ENCODE measurements at places on chromosomes 11 and 22.

GRCh38 chr11:101618709-101619108 is 34.9 kb upstream of the TRPC6 start:
- DNase-seq, result no peak

DNA sequence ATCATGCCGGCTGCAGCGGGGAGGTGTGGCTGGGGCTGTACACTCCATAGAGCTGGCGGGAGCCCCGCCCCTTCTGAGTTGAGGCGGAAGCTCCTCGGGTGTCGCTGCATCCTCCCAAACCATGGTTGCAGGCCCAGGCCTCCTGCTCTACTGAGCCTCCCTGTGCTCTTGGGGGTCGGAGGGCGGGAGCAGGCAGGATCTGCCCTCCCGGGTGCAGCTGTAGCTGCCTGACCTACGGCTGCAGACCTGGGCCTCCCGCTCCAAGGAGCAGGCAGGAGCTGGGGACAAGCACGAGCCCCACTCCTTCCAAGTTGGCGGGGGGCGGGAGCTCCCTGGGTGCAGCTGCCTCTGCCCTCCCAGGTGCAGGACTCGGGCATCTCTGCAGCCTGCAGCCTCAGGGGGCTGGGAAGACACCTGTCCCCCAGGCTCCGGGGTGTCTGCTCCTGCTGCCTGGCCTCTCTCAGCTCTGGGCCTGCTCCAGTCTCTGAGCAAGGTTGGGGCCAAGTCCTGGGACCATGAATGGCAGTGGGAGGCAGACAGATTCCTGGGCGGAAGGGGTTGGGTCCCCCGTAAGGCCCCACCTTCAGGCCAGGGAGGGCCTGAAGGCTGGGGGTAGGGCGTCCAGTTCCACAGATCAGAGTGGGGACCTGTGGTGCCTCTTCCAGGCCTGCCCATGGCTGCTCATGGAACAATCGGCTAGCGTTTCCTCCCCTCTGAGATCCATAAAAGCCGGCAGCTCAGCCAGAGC is 46.4 kb upstream of the SC5D start:
- no peak for DNase-seq

- DNase-seq, result no peak
Measured at GRCh38 chr11:18253233-18253632, 4.8 kb upstream of the SAA2 start.

DNA sequence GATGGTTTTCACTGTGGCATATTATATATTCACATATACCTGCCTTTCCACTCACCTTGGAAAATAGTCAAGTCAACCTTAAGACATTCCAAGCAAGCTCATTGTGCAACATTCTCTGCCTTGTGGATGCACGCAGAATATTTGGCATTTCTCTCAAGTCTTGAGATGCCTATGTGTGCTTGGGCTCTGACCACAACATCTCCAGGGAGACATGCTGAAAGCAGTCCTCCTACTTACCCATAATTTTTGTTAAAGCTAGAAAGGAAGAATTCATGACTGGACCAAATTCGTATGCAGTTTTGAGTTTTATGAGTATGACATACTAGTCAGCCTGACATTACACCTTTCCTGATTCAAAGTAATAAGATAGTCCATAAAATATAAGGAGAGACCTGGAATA is 684.0 kb downstream of the OPCML start:
- DNase-seq, result no peak

DNA sequence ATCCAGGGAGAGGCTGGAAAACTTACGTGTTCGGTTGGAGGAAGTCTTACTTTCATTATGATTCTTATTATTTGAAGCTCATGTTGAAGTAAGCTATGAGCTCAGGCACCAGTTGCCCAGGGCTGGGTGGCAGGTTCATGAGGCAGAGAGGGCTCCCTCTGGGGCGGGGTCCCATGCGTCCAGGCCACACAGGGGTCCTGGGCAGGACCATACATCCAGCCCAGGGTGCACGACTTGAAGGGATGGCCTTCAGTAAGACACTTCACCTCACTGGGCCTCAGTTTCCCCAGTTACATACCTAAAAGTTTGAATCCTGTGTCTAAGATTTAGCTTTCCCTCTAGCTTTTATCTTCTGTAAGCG is 107.3 kb upstream of the B3GAT1 start:
- no peak for DNase-seq

GRCh38 chr11:74138572-74138971 is 32.2 kb downstream of the C2CD3 start:
- DNase-seq, result peak; percentile 26

DNA sequence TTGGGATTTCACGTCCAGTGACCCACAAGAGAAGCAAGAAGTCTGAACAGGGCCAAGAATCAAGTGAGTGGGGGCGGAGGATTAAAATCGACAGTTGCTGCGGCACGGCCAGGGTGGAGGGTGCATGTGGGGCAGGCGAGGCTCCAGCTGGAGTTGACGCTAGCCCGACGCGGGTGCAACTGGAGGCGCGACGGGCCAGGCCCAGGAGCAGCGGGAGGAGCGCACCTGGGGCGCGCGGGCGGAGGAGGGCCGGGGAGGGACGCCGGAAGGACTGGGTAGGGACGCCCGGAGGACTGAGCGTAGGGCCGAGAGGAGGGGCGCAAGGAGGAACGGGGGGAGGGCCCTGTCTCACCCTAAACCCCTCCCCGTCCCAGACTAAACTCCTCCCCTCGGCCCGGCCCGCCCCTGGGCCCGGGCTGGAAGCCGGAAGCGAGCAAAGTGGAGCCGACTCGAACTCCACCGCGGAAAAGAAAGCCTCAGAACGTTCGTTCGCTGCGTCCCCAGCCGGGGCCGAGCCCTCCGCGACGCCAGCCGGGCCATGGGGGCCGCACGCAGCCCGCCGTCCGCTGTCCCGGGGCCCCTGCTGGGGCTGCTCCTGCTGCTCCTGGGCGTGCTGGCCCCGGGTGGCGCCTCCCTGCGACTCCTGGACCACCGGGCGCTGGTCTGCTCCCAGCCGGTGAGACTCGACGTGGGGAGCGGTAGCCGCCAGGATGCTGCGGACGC is at the start of gene IL17RA:
IL17RA (plus strand) TSS at position 447 of the 723 bp plus-strand sequence; CDS start at position 539, 92 bp downstream.
- DNase-seq, result peak; percentile 81

GRCh38 chr22:17120711-17121232 is 388 bp downstream of the TMEM121B start:
- DNase-seq, result no peak

- no peak for DNase-seq
Measured at GRCh38 chr11:115515647-115516395, 11.6 kb upstream of the CADM1 start.

DNA sequence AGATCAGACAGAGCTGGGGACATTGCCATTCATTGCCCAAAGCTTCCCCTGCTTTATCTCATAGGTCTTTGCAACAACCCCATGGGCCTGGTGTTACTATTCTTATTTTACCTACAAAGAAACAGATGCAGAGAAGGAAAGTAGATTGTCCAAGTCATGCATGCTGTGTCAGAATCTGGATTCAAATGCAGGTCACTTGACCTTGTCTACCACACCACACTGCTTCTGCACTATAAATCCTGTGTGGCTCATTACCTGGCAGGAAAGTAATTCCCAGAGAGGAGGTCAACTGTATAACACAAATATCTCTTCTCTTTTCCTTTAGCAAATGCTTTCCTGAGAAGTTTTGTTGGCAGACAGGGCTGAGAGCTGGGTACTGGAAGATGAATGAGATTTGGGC is 18.5 kb downstream of the PLEKHB1 start:
- no peak for DNase-seq

GRCh38 chr11:70862093-70862492 is 390.3 kb downstream of the SHANK2 start:
- DNase-seq, result no peak

DNA sequence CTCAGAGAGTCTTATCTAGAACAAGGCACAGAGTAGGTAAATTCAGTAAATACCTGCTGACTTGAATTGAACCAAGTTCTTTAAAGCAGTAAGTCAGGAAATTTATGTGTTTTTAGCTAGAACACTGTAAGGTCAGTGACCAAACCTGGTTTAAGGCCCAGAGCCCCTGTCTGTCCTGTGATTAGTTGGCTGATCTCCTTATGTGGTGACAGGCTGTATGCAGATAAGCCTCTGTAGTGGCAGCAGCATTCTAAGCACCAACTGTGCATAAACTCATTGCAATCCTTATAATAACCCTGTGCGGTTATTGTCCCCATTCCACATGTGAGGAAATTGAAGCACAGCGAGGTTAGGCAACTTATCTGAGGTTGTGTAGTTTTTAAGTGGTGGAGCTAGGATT is 40.5 kb downstream of the FBXO7 start:
- no peak for DNase-seq

- no peak for DNase-seq
Measured at GRCh38 chr11:20483931-20484330, 96.4 kb downstream of the PRMT3 start.

DNA sequence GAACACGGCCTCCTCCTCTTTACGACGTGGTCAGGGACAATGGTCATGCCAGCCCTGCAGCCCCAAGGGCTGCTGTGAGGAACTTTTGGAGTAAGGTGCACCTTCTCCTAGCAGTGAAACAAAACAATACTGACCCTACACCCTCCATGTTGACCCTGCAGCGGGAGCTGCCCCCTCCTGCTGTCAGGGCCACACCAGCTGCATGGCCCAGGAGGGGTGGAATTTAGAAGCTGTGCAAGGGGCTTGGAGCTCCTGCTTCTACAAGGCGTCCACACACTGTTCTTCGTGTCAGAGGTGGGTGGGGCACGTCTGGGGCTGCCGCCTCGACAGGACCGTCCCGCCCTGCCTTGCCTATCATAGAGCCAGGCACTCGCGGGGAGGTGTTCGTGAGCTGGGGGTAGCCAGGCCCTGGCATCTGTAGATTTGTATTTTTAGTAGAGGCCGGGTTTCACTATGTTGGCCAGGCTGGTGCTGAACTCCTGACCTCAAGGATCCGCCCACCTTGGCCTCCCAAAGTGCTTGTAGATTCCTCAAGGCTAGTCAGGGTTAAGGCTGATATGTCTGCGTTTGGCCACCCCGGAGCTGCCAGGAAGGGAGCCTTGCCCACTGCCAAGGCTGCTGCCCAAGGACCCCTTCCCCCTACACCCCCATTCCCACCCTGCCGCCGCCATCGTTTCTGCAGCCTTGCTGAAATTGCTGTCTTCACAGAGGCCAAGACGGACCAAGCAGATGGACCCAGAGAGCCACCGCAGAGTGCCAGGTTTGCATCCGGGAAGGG is 15.9 kb downstream of the INCENP start:
- no peak for DNase-seq

DNA sequence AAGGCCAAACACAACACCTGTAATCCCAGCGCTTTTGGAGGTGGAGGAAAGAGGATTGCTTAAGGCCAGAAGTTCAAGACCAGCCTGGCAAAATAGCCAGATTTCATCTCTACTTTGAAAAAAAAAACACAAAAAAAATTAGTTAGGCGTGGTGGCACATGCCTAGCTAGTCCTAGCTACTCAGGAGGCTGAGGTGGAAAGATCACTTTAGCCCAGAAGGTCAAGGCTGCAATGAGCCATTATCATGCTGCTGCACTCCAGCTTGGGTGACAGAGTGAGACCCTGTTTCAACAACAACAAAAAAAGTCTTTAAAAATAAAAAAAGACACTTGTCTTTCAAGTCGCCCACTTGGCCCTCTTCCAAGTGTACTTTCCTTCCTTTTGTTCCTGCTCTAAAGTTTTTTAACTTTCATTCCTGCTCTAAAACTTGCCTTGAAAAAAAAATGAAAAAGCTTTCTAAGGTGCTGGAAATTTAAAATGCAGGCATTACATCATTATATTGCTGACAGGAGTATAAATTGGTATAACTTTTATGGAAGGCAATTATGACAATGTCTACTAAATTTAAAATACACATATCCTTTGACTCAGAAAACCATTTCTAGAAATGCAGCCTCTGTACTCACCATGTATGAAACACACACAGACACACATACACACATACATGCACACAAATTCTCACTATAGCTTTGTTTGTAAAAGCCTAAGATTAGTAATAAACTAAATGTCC is 12.7 kb downstream of the LIPT2 start:
- no peak for DNase-seq

DNA sequence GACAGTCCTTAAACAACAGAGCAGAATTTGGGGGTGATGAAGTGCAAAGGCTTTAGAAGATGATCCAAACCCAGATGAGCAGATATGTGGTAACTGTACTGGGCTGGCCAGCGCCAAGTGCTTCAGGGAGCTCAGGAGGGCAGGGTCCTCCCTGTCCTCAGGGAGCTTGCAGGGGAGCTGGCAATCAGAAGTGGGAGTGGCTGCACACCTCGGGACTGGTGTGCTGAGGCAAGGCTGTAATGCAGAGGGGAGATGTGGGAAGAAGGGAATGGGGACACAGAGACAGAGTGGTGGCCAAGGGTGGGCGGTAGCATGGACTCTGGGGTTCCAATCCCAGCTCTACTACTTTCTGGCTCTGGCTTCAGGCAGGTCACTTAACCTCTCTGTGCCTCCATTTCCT is 235.6 kb upstream of the NCAM1 start:
- DNase-seq, result no peak

- DNase-seq, result no peak
Measured at GRCh38 chr22:43636086-43636485, 176.0 kb downstream of the EFCAB6 start.

- no peak for DNase-seq
Measured at GRCh38 chr11:126205359-126205758, 6.1 kb downstream of the RPUSD4 start.

GRCh38 chr11:67279589-67280340 is 9.3 kb upstream of the ANKRD13D start:
- no peak for DNase-seq

DNA sequence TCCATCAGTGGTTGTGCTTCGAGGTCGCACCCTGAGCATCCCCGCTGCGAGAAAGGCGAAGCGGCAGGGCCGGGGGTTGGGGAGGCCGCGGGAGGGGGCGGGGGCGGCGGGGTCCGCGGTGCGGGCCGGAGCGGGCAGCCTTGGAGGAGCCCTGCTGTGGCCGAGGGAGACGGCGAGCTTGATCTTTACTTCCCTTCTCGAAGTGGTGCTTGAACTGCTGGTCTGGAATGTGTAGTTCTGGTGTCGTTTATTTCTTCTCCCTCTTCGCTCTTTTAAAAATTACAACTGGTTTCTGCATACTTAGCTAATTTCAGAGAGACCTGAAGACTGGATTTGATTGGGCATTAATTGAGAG is 1.1 kb downstream of the APLP2 start:
- no peak for DNase-seq

DNA sequence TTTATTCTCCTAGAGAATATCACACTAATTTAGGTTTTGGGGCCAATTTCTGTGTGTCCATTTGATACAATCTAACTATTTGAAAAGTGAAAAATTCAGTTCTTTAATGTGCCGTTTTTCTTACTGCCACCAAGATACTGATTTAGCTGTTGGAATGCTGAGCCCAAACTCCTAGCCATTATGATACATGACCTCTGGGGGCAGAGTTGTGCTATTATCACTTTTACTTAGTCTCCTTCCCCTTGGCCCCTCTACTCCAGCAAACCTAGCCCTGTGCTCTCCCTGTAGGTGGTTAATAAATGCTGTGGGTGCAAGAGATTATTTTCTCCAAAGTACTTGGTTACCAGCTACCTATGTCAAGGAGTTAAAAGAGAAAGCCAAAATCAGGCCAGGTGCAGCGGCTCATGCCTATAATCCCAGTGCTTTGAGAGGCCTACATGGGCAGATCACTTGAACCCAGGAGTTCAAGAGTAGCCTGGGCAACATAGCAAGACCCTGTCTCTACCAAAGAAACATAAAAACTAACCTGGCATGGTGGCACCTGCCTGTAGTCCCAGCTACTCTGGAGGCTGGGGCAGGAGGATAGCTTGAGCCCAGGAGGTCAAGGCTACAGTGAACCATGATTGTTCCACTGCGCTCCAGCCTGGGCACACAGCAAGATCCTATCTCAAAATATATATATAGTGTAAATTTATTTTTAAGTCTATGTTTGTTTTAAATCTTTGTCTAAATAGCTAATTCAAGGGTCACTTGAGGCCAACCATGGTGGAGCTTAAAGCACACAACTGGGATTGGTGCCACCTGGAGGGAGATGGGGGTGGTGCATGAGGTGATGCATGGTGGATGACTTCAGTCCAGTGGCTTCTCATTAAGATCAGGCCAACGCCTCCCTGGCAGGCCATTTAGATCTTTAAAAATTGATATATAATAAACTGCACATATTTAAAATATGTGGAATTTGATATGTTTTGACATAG is 193.2 kb upstream of the PLET1 start:
- DNase-seq, result no peak

Data from midbrain (tissue), 1 donor.